ENCODE measurements at places on chromosomes 3 and 15.

- no peak for DNase-seq
These were observed 192.0 kb upstream of the HES1 start for GRCh38 chr3:193943851-193944517.

DNA sequence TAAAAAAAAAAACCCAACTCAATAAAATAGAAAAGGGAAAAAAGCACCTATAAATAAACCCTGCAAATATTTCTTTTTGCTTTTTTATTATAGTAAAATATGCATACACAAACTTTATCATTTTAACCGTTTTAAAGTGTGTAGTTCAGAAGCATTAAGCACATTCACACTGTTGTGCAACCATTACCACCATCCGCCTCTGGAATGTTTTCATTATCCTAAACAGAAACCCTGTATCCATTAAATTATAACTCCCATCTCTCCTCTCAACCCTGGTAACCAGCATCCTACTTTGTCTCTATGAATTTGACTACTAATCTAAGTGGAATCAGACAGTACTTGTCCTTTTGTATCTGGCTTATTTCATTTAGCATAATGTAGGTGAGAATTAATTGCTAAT lies 15.0 kb downstream of the CDCP1 start:
- DNase-seq: no peak

DNA sequence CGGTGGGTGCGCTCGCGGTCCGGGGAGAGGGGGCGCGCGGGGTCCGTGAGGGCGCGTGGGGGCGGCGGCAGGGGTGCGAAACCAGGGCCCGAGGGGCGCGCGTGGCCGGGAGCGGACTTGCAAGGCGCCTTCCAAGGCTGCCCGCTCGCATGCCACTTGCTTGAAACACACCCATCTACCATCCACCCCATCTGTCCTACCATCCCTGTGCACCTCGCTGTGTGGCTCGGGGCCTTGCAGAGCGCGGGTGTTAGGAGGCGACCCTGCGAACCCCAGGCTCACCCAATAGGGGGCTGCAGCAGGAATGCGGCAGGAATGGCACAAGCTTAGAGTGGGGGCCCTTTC lies 240 bp downstream of the CFAP100 start:
- DNase-seq: no peak

- DNase-seq: no peak
These were observed 193.1 kb downstream of the ALCAM start for GRCh38 chr3:105559856-105560255.

GRCh38 chr15:45734260-45734711 lies 99.5 kb downstream of the SQOR start:
- DNase-seq: no peak

DNA sequence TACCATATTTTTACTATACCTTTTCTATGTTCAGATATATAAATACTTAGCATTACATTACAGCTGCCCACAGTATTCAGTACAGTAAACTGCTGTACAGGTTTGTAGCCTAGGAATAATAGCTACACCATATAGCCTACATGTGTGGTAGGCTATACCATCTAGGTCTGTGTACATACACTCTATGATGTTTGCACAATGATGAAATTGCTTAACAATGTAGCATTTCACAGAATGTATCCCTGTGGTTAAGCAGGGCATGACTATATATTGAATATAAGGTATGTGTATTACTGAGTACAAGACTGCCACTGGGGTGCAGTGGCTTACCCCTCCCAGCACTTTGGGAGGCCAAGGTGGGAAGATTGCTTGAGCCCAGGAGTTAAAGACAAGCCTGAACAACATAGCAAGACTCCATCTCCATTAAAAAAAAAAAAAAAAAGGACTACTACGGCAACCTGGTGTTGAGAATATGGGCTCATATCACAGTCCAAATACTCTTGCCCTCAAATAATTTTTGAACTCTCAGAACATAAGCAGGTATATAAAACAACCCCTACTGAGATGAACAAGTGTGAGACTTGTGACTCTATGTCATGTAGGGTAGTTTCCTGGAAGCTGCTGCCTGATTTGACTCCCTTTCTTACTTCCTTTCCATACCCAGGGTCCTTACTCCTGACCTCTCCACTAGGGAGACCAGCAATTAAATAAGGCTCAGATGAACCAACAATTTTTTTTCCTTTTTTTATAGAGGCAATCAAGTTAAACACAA lies 4.8 kb downstream of the PPP1R14D start:
- DNase-seq: no peak
